Left kidney (tissue), 8 donors: ENCODE measurements at places on chromosomes 1 and 21. TPM values are rescaled to one million over a fixed set of nuclear protein-coding genes. Genes with fewer than 3 reads are reported as not detected.

- DNase-seq: no peak
These were observed at the start of gene RIPK4 for GRCh38 chr21:41766883-41767605. TSS of gene RIPK4 (minus strand) at chr21:41767052. CDS start at chr21:41767041, 11 bp downstream.

DNA sequence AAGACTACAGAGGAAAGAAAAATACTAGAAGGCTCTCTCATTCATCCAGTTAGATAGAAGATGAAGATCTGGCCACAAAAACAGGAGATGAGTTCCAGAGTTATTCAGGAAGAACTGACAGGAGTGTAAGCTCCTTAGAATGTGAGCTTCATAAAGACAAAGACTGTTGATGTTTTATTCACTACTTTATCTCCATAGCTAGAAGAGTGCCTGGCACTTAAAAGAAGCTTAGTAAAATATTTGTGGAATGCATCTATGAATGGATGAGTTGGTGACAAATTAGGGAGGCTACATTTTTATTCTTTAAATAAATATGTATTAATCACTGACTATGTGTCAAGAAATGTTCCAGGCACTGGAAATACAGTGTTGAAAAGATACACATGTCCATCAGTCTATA lies 13.8 kb downstream of the CLDN17 start:
- no peak for DNase-seq

DNA sequence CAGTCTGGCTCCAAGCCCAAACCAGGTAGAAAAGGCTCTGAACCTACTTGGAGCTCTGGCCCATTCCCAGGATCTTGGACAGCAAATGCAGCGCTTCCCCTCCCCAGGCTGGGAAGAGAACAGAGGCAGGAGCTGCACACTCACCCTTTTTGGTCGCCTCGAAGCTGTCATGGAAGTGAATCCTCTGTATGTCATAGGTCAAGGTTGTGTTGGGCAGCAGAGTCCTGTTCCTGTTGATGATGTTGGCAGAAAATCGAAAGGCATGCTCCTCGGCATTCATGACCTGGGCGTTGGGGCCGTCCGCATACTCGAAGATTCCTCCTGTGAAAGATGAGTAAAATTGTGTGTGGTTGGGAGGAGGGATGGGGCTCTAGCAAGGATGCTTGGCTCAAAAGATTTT lies 143.5 kb downstream of the GRIK3 start:
- no peak for DNase-seq

RNF223 gene
- polyA plus RNA-seq: 0.32 TPM

DNA sequence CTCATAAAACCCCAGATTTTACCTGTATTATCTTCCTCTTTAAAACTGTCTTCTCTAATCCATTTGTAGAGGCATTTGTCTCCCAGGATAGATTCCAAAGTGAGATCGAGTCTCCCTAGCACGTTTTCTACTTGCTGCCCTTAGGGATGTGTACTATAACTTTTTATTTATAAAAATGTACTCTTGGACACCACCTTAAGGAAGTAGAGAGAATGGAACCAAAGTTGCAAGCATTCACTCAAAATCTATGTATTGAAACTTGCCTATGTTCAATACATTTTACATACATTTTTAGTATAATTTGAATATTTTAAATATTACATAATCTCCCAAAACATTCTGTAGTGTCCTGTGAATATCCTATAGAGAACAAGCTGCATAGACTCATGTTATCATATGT lies 842 bp upstream of the SPRR2A start:
- DNase-seq: no peak

- no peak for DNase-seq
These were observed 136.5 kb upstream of the ETS2 start for GRCh38 chr21:38669186-38669585.

DNA sequence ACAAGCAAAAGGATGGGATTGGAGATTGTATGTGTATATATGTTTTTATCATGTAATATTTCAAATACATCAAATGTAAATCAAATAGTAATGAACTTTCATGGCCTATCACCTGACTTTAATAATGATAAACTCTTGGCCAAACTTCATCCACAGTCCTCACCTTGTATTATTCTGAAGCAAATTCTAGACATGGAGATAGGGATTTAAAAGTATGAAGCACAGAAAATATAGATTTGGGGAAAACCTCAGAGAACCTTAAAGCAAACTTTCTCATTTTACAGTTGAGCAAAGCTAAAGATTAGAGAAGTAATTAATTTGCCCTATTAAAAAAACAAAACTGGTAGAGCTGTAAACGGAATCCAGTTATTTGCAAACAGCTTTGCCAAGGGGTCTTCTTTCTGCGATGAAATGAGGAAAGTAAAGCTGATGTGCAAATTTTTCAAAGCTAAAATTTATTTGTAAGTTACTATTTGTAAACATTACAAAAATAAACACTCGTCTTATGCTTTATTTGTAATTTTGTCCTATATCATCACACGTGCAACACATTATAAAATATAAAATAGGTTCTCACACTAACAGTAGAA lies 19.9 kb upstream of the KIF14 start:
- no peak for DNase-seq

DNA sequence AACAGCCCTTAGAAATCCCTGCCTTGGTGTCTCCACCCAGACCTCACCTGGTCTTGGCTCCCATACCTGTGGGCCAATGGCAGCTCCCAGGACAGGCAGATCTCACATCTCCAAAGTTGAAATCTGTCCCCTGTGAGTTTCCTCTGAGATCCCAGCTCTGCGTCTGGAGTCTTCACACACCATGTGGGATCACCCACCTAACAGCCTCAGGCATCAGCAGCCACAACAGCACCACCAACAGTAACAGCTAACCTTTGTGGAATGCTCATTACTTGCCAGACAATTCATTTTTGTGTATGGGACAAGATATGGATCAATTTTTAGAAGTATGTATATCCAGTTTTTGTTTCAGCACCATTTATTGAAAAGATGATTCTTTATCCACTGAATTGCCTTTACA lies 523.2 kb downstream of the MATN1 start:
- no peak for DNase-seq

GRCh38 chr1:229280037-229280828 lies 9.3 kb downstream of the RAB4A start:
- no peak for DNase-seq

DLGAP3 gene
- 1.9 TPM for polyA plus RNA-seq

IGSF9 gene
- 15.6 TPM for polyA plus RNA-seq

- DNase-seq: no peak
These were observed 17.5 kb upstream of the ALPL start for GRCh38 chr1:21491488-21492355.

DNA sequence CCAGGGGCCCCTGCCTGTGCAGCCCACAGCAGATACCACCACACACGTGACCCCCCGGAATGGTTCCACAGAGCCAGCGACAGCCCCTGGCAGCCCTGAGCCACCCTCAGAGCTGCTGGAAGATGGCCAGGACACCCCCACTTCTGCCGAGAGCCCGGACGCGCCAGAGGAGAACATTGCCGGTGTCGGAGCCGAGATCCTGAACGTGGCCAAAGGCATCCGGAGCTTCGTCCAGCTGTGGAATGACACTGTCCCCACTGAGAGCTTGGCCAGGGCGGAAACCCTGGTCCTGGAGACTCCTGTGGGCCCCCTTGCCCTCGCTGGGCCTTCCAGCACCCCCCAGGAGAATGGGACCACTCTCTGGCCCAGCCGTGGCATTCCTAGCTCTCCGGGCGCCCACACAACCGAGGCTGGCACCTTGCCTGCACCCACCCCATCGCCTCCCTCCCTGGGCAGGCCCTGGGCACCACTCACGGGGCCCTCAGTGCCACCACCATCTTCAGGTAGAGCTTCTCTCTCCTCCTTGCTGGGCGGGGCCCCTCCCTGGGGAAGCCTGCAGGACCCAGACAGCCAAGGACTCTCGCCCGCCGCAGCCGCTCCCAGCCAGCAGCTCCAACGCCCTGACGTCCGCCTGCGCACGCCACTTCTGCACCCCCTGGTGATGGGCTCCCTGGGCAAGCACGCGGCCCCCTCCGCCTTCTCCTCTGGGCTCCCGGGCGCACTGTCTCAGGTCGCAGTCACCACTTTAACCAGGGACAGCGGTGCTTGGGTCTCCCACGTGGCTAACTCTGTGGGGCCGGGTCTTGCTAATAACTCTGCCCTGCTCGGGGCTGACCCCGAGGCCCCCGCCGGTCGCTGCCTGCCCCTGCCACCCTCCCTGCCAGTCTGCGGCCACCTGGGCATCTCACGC lies 51.0 kb downstream of the COL18A1 start:
- no peak for DNase-seq

KCNH1 gene
- 0.47 TPM for polyA plus RNA-seq
